Caki2 (cell line): ENCODE measurements at places on chromosomes 3 and 15.

- no peak for DNase-seq
Observed at GRCh38 chr15:66102563-66103292, 150.8 kb downstream of the MEGF11 start.

DNA sequence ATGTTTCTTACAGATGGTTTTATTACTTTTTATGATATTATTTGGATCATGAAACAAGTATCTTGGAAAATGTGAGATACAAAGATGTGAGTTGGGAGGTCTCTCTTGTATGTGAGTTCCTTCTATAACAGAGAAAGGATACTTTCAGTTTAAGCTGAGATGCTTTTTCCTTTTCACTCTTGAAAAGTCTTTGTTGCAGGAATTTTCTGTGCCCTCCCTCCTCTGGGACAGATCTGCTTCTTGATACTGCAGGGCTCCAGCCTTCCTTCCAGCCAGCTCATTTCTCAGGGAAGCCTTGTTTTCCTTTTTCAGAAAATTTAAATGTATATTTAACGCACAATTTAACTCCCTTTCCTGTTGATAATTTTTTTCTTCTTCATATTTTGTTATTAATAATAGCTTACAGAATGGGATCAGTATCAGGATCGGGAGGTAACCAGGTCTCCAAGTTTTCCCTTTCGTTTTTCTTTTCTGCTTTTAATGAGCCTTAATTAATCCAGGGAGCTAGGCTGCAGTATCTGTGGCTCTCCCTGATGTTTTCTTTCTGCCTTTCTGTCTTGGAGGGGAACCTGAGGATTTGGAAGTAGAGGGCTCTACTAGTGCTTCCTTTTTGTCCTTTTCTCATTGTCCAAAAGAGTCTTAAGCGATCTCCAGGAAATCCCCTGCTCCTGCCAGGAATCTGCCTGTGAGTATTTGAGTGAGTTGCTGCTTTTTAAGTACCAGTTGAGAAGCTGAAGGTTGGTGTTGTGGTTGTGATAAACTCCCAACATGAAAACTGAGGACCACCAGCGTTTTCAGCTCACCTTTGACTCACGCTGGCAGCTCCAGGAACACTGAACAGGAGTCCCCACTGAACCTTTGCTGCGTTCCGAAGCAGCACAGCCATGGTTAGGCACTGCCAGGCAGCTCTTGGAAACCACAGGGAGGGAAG lies 105.7 kb downstream of the IGF1R start:
- DNase-seq = peak; percentile 74

DNA sequence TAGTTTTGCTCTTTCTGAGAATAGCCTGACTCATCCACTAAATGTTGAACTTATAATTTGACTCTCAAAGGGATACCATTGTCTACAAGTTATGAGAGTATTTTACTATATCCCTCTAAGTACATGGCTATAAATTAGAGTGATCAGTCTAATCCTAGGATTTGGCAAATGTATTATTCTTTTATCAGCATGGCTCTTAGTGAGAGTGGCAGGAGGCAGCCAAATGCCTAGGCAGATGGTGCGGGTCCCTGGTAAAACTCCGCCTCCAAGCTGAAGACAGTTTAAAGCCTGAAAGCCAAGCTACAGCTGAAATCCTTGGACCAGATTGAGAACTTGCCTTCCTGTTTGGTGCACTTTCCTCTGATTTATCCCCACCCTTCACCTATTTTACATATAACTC lies 631.8 kb downstream of the SQOR start:
- no peak for DNase-seq

- no peak for DNase-seq
Observed at GRCh38 chr3:79906106-79906505, 138.3 kb upstream of the ROBO1 start.

DNA sequence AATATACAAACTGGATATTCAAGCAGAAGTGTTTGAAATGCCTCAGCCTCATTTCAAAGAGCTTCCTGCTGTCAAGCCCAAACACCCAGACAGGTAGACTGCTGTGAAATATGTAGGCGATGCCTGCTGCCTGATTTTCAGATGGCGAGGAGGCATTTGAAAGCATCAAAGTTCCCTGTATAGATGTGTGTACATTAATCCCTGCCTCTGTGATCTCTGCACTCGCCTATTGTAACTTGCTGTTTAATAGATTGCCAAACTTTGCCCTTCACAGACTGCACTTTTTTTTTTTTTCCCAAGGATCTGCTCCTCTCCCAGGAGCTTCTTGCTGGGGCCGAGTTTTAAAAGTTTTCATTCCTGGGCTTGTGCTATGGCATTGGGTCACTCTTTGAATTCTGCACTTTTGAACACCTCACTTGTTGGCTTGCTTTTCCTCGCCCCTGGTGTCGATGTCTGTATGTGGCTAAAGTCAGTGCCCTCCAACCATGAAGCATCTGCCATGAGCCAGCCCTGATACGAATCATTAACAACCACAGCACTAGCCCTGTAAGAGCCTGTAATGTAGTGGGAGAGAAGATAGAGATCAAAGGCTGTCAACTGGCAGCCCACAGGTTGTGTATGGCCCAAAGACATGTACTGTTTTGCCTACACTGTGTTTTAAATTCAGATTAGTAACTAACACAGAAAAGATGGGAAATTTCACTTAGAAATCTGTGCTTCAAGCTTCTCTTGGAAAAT lies 287.6 kb upstream of the ICE2 start:
- no peak for DNase-seq

DNA sequence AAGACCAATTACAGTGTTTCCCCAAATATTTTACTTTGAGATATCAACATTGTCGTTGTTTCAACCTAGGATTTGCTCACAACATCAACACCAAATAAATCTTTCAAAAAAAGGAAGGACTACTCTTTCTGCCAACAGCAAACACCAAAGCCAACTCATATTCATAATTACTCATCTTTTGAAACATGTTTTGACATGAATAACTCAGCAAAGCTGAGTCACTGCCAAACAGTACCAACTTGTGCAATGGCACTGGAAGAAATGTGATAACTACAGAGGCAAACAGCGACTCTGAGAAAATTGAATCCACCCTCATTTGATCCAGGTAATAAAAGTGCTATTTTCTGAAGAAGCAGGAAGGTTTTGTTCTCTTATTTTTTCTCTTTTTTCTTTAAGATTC lies 67.2 kb downstream of the PEX5L start:
- DNase-seq = no peak

DNA sequence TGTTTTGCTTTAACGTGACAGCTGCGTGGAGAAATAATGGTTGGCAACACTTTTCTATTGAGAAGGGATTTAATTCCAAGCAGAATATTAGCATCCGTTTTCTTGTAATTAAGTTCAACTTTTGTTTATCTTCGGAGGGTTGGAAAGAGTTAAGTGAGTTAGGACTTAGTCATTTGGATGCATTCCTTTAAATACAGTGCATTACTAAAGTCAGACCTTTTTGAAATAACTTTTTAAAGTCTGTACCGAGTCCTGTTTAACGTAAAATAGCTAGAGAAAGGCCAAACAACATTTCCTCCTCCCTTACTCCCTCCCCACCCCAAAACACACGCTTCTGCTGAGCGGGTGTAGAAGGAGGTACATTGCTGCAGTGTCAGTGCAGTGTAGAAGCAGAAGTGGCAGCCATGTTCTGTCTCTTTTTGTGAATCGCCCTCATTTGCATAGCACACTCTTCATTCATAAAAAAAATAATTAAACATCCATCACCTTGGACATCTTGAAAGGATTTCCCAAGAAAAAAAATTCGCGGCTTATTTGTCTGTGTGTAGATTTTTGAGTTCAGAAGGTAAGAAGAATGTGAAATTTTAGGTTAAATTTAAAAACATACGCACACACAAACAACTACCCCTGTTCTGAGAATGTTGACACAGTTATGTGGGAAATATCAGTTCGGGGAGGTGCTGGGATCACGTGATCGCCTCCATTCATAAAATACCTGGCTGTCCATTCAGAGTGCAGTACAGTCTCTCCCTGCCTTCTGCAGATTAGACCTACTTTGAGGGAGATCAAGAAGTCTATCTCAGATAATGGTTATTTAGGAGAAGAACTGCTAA lies 1.6 kb downstream of the SPRED1 start:
- peak; percentile 72 for DNase-seq

DNA sequence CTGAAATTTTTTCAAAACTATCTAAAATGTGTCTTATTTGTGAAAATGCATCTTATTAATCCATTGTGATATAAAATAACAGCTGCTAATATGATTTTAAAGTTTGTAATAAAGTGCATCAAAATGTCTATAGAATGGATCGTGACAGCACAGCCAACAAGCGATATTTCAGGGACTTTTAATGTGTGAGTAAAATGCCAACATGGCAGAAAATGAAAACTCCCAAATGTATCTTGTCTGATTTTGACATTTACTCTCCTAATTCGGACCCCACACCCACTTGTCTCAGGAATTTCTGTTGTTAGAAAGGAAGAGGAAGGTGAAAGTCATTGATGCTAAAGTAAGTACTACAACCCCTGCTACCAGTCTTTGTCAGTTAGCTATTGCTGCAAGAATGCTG lies 273.9 kb downstream of the SATB1 start:
- DNase-seq = no peak

DNA sequence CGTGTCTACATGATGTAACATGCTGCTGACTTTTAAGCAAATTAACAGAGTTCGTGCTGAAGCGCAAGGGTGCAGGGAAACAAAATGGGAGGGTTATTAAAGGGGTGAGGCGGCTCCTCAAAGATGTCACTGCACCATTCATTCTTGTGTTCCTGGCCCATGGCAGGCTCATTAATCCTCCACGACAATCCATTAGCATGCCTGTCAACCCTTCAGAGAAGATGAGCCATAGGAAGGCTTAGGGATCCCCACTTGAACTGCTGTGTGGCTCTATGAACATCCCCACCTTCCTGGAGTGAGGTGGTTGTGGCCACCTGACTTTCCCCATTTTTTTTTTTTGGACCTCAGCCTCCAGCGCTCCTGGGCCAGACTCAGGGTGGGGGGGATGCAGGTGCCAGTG lies 45.8 kb downstream of the IGF1R start:
- DNase-seq = no peak

DNA sequence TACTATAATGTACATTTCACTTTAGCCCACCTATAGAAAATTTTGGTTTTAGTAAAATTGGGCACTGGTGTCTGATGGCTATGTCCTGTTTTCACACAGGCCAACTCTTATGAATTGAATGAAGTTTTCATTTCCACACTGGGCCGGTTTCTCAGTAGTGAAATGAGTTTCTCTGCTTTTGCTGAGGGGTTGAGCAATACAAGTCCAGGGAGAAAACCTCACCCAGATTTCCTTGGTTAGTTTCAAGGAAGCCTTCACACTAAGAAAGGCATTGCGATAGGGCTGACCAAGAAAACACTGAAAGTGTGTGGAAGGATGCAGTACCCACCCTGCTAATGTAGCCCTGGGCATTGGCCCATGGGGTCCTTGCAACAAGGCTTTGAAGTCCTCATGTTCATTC lies 331.5 kb upstream of the CFAP20DC start:
- no peak for DNase-seq

DNA sequence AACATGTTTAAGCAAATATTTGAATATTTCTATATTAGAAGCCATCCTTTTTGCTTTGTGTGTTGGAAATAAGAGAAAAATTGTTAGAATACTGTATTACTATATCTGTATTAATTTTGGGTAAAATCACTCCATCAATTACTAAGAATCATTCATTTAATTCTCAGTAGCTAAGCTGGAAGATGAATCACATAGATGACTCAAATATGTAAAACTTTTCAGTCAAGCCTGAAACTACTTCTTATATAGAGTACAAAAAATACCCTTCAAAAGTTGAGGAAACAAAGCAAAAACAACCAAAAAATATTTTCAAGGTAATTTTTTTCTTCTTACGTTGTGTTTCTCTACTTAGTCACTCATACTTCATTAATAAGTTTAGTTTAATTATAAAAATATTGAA lies 205.7 kb upstream of the ROBO1 start:
- DNase-seq = no peak

- no peak for DNase-seq
Observed at GRCh38 chr3:120057626-120058025, 36.6 kb downstream of the GSK3B start.

DNA sequence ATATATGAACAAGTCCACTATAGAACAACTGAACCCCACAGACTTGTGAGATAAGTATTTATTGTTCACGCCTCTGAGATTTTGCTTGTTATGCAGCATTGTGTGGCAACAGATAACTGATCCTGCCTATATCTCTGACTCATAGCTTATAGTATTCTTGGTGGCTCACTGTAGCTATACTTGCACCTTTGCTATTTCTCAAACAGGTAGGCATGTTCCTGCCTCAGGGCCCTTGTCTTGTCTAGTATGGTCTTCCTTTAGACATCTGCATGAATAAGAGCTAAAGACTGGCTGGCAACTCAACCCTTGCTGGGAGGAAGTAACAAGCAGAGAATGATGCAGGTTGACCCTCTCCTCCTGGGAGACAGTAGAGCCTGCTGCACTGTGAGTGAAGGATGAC lies 256.1 kb downstream of the CHST2 start:
- DNase-seq = no peak

DNA sequence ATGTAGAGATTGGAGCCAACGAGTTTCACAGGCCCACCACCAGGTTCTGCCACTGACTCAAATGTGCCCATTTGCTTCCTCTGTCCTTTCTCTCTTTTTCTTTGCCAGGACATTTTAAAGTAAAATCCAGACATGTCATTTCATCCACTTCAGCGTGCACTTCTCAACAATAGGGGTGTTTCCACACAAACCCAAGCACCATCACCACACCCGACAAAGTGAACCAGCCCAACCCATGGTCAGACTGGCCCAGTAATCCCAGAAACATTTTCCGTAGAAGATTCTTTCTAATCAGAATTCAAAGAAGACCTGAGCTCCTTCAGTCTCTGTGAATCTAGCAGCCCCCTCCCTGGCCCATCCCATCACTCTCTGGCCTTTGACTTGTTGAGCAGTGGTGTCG lies 13.4 kb downstream of the CFAP100 start:
- no peak for DNase-seq

DNA sequence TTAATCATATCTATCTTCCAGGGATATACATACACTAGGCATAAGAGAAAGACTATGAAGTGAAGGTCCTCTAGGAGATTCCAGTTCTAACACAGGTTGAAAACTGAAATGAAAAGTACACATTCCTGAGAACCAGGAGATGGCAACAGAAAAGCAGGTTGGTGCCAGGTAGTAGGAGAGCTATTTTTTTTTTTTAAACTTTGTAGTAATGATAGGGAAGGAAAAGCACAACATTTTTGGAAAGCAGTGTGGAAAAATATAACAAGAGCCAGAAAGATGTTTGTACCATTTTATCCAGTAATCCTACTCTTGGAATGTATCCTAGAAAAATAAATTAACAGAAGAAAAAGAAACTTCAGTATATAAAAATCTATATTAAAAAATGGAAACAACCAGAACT lies 189.9 kb downstream of the DTWD1 start:
- no peak for DNase-seq
